Fibroblast of the aortic adventitia (primary cell): ENCODE measurements at places on chromosomes 1 and 21. TPM values are rescaled to one million over a fixed set of nuclear protein-coding genes. Genes with fewer than 3 reads are reported as not detected.

SYNC gene
- 141 and 240 TPM in 2 replicates for total RNA-seq

KLHDC7A gene
- not detected in 2 replicates for total RNA-seq

FABP3 gene
- 44.2 and 60.6 TPM in 2 replicates for total RNA-seq

FHL3 gene
- total RNA-seq: 6.1 and 15.6 TPM in 2 replicates

LCA5L gene
- total RNA-seq: 0.65 and 3.1 TPM in 2 replicates

C1orf116 gene
- total RNA-seq: under 0.01 TPM in 1 of 2 replicates, not detected in the other
